ENCODE measurements at places on chromosomes 7 and 10. TPM values are rescaled to one million over a fixed set of nuclear protein-coding genes. Genes with fewer than 3 reads are reported as not detected.

GRCh38 chr10:61812052-61812721 lies 89.3 kb upstream of the ARID5B start:
- no peak for DNase-seq

- DNase-seq, result no peak
Observed at GRCh38 chr7:158569858-158570323, 17.7 kb downstream of the PTPRN2 start.

DNA sequence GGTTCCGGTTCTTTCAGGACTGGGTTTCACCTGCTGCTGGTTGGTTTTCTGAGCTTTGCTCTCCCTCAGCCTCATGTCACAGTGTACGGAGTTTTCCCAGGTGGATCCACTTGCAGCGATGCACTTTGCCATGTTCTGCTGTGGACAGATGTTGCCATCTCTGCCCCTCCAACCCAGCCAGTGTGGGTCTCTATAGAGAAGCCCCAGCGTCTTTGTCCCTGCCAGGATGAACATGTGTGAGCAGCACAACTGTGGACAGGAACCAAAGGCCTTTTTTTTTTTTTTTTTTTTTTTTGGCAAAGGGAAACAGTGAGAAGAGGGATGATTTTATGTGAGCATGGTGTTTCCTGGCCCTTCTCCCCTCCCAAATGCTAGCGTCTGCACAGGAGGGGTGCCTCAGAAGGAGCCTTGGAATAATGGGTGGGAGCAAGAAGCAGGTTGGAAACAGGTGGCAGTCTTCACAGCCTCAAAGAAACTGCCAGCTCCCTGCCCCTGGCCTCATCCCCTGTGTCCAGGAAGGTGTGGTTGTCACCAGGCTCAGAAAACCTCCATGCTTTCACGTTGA lies 106.5 kb downstream of the RPS24 start:
- no peak for DNase-seq

GRCh38 chr7:71050492-71050891 lies 81.5 kb upstream of the GALNT17 start:
- DNase-seq, result no peak

- DNase-seq, result no peak
Observed at GRCh38 chr10:14562218-14563075, 212.2 kb downstream of the FAM107B start.

DNA sequence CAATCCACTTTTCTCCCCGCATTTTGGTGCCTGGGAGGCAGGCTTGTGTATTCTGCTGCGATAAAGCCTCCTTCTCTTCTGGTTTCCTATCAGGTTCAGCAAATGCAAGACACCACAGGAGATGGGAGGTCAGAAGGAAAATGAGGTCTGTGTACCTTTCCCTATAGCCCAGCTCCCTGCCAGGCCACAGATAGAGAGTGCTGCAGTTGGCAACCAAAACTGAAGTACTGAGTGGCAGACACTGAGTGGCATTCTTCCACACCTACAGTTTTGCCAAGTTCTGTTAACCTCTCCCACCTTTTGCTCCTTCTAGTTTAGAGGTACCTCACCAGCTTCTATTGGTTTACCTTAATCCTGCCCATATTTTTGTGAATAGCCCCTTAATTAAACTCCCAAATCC lies 948.4 kb downstream of the SORCS1 start:
- DNase-seq, result no peak

DNA sequence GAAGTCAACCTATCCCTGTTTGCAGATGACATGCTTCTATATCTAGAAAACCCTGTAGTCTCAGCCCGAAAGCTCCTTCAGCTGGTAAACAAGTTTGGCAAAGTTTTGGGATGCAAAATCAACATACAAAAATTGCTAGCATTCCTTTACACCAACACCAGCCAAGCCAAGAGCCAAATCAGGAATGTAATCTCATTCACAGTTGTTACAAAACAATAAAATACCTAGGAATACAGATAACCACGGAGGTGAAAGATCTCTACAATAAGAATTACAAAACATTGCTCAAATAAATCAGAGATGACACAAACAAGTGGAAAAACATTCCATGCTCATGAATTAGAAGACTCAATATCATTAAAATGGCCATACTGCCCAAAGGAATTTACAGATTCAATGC lies 50.4 kb upstream of the ZNF365 start:
- no peak for DNase-seq

- no peak for DNase-seq
Observed at GRCh38 chr10:8417631-8418030, 363.1 kb downstream of the GATA3 start.

GRCh38 chr7:45699015-45699309 lies 124.8 kb downstream of the ADCY1 start:
- no peak for DNase-seq

DNA sequence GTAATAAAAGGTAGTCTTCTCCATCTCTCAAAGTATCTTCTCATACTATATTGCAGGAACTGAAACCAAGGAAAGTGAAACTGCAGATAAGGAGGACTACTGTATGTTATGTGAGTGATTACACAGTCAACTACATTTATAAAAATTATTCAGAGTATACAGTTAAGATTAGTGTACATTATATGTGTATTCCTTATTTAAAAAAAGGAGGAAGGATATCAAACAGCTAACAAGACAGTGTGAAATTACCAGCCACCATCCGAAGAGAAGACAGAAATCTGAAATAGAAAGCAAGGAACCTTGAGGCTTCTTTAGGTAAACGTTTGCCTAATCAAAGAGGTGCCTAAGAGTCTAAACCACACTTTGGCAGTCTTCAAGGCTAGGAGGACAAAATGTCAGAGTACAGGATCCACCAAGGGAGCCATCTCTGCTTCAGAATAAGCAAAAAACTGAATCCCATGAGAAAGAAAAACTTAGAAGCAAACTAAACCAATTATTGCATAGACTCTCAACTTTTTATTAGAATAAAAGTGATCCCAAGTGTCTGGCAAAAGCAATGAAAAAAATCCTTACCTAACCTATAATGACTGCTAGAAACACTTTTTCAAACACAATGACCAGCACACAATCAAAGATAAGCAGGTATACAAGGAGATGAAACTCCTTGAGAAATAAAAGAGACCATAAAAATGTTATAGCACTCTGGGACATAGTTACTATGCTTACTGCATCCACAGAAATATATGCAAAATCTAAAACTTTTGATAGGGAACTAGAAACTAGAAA lies 6.4 kb downstream of the USP6NL start:
- no peak for DNase-seq

Gene LUC7L2
- total RNA-seq, result 22.2 TPM

DNA sequence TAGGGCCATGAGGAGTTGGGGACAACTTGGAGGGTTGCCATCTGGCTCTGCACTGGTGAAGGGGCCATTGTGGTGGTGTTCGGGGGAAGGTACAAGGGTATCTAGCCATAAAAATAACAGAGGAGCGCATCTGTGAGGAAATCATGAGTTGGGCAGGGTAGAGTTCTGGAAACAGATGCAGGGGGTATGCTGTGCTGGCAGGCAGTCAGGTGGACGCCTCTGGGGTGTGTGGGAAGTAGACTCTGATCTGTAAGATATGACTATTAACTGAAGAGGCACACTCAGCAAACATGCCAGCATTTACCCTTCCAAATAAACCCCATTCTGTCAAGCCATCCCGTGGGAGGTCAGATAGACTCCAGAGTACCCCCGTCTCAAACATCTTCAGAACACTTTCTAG lies 79.8 kb downstream of the CLEC2L start:
- no peak for DNase-seq

- no peak for DNase-seq
Observed at GRCh38 chr10:77041636-77042258, 595.9 kb downstream of the KCNMA1 start.

DNA sequence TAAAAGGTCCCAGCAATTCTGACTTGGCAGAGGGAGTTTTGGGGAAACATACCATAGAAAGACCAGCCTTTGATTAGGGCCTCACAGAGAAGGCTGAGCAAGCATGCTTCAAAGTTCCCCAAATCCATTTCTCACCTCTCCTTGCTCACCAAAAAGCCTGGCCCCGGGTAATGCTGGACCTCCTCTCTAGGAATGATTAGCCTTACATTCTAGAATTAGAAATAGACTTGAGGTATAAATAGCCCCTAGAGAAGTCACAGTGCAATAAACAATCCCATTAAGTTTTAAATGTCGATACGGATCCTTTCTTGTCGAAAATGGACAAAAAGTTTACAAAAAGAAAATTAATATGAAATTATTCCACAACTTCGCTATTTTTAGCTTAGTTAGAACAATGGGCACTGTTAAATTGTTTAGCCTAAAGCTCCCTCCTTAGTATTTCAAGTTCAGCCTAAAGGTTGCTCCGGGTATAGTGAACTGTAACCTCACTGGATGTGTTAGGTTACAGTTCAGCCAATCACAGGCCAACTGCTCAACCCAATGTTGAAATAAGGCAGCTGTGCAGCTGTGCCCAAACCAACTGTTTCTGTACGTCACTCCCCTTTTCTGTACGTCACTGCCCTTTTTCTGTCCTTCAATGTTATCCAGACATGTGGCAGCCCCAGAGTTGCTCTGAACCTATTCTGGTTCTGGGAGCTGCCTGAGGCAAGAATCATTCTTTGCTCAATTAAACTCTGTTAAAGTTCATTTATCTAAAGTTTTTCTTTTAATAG lies 7.9 kb upstream of the GSDME start:
- DNase-seq, result no peak

GRCh38 chr10:131015271-131015670 lies 296.2 kb downstream of the TCERG1L start:
- no peak for DNase-seq

GRCh38 chr10:91033324-91033950 lies 112.5 kb upstream of the ANKRD1 start:
- DNase-seq, result no peak

- DNase-seq, result no peak
Observed at GRCh38 chr7:42068554-42069280, 168.3 kb downstream of the GLI3 start.

DNA sequence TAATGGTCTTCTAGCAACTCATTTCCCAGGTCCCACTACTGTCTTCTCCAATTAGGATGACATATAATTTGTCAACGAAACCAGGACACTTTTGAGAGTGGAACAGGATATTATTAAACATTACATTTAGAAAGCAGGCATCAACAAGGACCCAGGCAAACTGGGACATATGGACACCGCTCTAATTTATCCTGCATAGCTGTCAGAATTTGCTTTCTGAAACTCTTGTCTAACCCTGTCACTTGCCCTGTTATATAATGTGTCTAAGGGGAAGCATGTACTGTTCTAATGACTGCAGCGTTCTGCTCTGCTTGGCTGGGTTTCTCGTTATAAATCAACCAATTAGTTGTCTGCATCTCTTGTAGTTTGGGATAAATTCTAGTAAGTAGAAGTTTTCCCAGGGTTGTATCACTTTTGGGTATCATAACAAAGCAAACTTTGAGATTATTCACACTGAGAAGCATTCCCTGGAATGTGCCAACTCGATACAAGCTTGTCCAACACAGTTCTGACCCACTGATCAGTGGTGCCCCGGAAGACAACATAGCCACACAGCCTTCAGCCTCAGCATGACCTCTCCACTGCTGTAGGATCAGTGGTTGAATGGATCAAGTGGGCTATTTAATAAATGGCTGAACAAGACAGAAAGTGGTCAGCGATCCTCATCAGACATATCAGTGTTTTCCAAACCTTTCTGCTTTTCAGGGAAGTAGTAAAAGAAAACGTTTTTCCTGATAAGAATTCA lies 228.1 kb downstream of the KIF20B start:
- DNase-seq, result no peak

GRCh38 chr7:21076574-21076973 lies 289.9 kb upstream of the SP8 start:
- no peak for DNase-seq

Gene MRC1
- total RNA-seq, result 148 TPM

Gene FOXI2
- total RNA-seq, result not detected

Gene ACHE
- 1.7 TPM for total RNA-seq

Gene PAPSS2
- 54.0 TPM for total RNA-seq

Gene TMEM176B
- total RNA-seq, result not detected

DNA sequence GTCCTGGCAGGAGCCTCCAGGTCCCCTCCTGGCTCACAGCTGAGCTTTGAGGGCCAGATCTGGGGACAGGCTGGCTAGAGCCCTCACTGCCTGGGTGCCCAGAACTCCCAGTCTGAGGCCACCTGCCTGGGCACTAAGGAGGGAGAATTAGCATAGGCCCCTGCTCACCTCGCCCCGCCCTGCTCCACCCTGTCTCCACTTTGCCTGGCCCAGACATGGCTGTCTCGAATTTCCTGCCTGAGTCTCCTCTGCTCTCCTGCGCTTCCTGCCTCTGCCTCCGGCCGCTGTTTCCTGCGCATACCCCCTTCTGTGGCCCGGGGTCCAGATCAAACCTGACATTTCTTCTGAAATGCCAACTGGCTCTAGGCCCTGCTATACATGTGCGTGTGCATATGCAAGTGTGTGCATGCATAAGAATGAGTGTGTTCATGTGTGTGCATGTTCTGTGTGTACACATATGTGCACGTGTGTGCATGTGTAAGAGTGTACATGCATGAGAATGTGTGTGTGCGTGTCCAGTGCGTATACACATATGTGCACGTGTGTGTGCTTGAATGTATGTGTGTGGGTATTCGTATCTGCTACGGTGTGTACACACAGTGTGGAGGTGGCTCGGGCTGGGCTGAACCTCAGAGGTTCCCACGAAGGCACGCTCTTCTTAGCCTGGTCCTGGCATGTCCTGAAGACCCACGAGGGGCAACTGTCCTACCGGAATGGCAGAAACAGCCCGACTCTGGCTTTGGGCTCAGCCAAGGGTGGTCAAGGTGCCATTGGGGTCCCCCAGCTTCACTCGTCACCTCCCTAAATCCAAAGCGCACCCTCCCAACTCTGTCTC lies 64.9 kb downstream of the MYL10 start:
- DNase-seq, result no peak

DNA sequence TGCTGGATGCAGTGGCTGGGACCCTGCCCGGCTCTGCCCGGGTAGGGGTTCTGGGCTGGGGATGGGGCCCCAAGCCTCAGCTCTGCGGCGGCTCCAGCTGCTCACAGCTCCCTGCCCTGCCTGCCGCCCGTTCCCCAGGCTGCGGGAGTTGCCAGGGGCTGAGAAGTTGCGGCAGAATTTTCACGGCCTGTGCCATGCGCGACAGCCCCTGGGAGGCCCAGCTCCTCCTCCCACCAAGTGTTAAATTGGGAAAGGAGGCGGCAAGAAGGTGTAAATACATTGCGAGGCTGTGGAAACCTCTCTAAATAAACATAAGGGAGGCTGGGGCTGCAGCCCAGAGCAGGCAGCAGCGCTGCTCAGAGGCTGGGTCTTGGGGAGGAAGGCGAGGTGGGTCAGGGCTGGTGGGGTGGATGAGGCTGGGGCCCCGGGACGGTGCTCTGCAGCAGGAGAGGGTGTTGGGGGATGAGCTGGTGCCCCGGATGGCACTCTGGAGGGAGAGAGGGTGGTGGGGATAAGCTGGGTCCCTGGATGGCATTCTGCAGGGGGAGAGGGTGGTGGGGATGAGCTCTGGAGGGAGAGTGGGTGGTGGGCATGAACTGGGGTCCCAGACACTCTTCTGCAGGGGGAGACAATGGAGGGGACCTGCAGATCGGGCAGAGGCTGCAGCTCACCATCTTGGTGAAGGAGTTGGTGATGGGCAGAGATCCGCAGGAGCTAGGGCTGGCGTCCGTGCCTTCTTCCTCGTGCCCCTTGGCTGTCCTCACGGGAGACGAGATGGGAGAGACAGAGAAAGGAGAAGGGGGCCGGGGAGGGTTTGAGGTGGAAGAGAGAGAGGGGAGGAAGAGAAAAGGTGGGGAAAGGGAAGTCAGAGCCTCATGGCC lies 85.5 kb upstream of the GNA12 start:
- DNase-seq, result no peak

Measured in lung microvascular endothelial cell (primary cell).